ENCODE measurements at places on chromosomes 12 and 14.

DNA sequence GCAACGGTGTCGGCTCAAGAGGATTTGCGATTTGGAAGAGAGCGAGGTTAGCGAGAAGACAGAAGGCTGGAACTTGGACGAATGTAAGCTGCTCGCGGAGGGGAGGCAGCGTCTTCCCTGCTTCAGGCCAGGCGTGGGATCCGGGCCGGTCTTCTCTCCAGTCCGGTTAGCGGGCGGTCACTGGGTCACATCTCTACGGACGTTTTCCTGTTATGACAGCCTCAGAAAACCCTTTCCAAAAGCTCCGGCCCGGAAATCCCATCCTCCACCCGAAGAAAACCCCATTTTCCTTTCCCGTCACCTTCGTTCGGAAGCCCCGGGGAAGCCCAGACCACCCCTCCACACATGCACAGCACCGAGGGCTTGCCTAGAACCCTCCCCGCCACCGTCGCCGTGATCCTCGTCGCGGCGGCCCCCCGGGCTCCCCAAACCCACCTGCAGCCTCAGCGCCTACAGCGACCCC is 268 bp downstream of the NDUFB1 start:
- DNase-seq = no peak

DNA sequence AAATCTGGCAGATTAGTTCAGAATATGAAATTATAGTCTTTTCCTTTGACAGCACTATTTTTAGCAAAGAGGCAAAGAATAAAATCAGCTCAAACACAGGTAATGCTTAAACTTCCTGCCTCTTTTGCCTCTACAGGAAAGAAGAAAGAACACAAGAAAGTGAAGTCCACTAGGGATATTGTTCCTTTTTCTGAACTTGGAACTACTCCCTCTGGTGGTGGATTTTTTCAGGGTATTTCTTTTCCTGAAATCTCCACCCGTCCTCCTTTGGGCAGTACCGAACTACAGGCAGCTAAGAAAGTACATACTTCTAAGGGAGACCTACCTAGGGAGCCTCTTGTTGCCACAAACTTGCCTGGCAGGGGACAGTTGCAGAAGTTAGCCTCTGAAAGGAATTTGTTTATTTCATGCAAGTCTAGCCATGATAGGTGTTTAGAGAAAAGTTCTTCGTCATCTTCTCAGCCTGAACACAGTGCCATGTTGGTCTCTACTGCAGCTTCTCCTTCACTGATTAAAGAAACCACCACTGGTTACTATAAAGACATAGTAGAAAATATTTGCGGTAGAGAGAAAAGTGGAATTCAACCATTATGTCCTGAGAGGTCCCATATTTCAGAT is 17.4 kb downstream of the TMPO start:
- DNase-seq = no peak

DNA sequence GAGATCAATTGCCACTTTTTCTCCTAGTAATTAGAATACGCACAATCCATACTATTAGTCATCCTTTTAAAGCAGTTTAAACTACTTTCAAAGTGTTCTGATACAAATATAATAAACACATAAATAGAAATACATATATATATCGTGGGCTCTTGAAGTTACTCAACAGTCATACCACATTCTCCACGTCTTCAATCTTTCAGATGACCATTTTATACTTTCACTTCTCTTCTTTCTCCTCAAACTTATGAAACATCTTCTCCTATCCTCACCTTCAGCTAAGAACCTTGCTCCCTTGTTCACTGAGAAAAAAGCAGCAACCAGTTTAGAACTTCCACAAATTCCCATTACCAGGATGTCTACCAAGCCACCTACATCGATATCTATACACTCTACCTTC is 19.2 kb downstream of the CEP290 start:
- DNase-seq = no peak

DNA sequence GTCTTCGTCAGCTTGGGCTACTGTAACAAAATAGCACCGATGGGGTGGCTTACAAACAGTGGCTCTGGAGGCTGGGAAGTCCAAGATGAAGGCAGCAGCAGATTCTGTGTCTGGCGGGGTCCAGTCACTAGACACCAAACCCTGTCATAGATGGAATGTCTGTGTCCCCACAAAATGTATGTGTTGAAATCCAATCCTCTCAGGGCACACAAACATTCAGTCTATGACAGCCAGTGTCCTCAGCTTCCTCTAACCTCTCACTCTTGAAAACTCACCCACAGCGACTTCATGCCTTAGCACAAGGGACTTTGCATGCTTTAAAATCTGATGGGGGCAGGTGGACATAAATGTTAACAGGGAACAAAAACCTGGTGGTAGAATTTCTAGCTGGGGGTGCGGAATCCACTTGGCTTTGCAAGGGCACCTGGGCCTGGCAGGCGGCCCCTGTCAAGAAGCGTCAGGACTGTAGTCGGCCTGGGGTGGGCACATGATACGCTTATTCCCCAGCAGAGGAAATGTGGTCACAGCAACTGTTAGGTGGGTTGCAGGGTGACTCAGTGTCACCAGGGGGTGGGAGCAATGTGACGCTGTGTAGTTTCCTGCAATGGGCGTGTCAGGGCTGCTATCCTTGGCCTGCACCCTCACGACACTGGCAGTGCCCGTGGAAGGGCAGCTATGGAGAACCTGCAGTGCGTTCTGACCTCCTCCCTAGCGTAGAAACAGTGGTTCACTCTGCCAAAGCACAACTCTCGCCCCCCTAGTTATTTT is 17.7 kb downstream of the RIN3 start:
- no peak for DNase-seq

DNA sequence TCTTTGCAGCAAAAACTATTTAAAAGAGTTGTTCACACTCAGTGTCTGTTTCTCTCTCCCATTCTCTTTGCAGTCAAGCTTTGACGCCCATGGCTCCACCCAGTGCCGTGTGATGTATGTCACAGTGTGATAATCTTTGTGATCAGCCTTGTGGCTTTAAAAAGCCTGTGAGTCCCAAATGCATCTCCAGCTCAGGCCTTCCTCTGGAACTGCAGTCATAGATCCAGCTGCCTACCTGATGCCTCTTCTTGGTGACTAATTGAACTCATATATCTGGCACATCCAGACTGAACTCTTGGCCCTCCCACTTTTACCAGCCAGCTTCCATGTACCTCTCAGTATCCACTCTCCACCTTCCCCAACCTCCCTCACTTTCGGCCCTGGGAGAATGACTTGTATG is 182.8 kb upstream of the ARHGAP5 start:
- no peak for DNase-seq

- no peak for DNase-seq
Measured at GRCh38 chr14:36505181-36505815, 14.7 kb downstream of the NKX2-1 start.
